ENCODE measurements at places on chromosomes 4 and X.

GRCh38 chrX:51798701-51799100 is 55.5 kb downstream of the GSPT2 start:
- no peak for DNase-seq

DNA sequence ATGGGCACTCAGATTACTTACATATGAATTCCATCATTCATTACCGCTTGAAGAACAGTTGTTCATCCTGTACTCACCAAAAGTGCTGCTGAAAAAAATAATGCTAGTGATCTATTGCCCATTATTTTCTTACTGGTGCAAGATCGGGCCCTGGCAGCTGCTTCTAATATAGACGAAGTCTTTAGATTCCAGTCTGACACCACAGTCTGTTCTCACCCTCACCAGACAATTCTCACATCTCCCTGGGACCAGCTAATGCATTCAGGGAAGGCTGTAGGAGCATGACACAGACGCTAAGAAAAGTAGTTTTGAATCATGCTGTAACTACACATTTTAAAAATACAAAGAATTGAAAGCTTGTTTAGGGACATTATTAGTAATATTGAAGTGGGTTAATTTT is 13.8 kb downstream of the GEMIN8 start:
- DNase-seq, result no peak

GRCh38 chr4:155600244-155600643 is 66.4 kb upstream of the GUCY1A1 start:
- DNase-seq, result no peak

DNA sequence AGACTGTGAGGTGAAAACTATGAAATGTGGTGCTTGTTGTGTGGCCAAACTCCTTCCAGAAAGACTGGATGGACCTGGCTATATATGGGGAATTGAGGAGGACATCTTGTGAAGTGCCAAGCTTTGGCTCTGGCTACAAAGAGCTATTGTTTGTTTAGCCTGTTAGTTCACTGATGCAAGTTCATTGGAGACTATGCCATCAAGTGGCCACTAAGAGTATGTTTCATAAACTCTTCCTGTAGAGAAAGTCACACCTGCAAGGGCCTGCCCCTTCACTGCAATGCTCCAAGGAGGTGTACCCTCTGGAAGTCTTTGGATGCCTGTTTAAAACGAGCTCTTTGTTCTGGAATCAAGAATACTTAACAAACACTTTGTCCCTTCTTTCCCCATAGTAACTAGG is 382.0 kb downstream of the GABRG1 start:
- no peak for DNase-seq

- DNase-seq, result no peak
These were observed 12.7 kb downstream of the STEEP1 start for GRCh38 chrX:119552508-119552907.

- no peak for DNase-seq
These were observed 252.6 kb upstream of the ETNPPL start for GRCh38 chr4:109015413-109015810.

- DNase-seq, result no peak
These were observed 382.0 kb upstream of the TRAM1L1 start for GRCh38 chr4:117467404-117467803.

- DNase-seq, result no peak
These were observed 26.9 kb downstream of the GK2 start for GRCh38 chr4:79381161-79381560.

DNA sequence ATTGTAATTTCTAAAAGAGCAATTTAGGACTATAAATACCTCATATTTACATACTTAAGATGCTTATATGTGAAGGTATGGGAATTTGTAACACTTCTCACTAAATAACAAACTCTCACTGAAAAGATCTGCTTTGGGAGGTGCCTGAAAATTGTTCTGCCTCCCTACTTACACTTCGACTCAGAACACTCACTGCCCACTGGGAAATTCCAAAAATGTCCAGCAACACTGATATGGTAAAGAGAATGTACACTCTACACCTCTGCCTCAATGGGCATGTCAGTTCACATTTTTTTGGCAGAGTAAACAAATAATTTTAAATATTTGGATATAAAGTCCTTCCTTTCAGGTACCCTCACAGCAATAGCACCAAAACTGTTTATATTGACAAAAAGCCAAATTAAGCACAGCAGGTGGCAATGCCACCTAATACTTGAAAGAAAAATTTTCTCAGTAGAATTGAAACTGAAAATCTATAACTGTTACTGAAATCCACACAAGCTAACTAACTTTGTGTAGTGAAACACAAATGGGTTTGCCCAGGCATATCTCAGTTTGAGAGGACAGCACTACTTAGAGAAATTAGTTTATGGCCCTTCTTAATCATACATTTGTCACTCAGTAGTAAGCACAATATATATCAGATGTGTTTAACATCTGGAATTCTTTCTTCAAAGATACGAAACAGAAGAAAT is 67.1 kb downstream of the PRDM5 start:
- DNase-seq, result no peak

DNA sequence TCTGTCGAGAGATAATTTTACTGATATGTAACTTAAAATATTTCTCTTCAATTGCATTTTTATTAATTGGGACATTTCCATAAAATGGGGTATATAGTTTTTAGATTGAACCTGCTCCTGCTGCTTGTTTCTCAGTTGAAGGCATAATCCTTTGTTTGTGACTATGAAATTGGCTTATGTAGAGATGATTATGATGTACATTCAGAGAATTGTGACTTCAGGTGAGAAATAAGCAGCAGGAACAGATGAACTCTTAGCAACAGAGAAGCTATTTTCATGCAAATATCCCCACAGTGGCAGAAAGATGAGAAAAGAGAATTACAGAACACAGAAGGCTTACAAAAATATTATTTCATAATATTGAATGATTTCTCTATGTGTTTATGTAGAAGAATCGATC is 1499.5 kb upstream of the ADGRL3 start:
- no peak for DNase-seq

- DNase-seq, result no peak
These were observed 3.5 kb downstream of the HUWE1 start for GRCh38 chrX:53682885-53683555.

DNA sequence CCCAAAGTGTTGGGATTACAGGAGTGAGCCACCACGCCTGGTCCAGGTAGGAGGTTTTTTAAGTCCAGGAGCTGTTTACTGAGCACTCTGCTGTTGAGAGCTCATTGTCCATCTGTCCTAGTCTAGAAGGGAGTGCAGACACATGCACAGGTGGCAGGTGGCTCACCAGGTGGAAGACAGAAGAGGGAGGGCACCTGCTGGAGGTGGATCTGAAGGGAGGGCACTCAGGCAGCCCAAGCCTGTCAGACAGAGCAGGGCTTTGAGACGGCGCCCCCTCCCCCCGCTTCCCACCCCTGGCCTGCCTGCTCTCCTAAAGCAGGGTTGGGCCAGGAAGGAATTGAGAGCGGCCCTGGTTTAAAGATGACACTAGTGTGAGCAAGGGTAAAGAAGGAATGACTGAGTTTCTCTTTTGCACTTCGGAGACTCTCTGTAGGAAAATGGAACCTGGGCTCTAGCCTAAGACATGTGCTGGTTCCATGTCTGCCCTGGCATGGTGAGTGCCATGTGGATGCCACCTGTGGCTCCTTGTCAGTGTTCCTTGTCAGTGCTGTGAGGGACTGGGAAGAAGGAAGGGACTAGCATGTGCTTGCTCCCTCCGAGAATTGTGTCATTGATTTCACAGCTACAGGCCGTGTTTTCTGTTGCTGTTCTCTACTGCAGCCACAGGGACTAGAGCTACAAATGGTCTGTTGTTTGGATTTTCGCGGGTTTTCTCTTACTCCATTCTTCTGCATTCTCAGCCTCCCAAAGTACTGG is 108.6 kb downstream of the TNIP2 start:
- no peak for DNase-seq

DNA sequence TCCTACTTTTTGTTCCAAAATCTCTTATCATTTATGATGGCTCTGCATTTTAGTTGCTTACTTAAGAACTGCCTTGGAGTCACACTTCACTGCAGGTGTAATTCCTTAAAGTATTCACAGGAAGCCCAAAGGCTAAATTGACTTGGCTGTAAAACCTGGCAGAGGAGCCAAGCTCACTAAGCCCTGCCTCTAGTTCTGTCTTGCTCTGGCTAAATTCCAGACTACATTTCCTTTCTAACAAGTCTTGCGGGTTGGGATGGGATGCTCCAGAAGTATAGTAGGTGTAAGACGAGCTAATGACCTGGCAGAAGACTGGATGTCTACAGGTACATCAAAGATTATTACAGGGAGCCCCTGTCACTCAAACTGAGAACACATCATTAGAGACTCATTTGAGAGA is 924.0 kb upstream of the INTU start:
- no peak for DNase-seq

DNA sequence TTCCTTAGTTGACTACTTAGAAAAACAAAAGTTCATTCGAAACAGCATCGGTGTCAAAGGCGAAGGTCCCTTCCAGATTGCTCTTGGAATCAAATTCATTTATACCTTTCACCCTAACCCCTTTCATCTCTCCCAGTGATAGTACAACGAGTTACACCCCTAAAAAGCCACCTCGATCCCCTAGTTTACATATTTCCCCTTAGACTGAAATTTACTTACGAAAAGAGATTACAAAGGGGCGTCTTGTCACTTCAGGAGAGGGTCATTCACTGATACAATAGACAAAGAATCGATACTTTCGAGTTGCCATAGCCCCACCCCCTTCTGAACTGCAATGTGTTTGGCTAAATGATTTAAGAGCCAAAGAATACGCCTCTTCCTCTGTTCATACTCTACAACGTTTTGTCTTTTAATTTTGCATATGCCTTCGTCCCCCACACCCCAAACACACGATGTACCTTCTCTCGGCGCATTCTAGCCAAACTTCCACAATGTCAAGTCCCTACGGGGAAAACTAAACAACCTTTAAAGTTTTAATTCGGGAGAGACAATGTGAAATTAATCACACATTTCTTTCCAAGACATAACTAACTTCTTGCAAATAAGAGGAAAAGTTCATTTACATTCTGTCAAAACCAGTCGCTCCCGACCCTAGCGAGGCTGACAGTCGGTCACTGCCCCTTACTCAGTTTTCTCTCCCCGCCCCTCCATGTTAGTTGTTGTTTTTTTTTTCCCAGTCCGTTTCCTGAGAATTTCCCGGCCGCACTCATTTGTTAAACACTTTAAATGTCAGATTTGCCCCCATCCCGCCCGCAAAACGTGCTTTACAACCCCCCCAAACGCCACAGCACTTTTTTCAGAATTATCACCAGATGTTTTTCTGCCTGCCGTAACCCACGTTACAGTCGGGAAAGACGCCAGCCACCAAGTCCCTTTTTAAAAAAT is 88.6 kb downstream of the HPRT1 start:
- no peak for DNase-seq

DNA sequence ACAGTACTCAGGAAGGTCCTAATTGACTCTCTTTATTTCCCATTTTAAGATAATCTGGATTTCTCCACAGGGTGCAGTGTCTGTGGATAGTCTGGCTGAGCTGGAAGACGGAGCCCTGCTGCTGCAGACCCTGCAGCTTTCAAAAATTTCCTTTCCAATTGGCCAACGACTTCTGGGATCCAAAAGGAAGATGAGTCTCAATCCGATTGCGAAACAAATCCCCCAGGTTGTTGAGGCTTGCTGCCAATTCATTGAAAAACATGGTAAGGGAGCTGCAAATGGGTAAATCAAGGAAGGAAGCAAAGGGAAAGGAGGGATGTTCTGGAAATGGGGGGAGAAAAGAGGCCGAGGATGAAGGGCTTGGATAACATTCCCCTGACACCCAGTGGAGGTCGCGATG is 26.0 kb downstream of the ARHGAP36 start:
- no peak for DNase-seq

- no peak for DNase-seq
These were observed 13.8 kb downstream of the CCDC22 start for GRCh38 chrX:49249071-49249470.

GRCh38 chrX:41337140-41337539 is 3.2 kb downstream of the DDX3X start:
- DNase-seq, result no peak

DNA sequence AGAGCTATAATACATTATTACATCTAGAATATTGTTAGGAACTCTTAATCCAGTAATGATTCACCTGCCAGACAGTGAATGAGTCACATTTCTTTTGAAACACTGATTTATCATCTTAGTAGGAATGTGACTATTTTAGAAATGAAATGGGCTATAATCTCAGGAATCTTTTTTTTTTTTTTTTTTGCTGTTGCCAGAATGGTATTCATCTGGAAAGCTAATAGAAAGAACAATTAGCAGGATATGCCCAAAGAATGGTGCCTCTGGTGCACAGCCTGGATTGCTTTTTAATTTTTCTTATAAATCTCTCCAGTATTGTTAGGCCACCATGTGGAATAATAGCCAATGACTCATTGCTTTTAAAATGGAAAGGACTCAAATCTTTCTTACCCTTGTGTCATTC is 181.1 kb upstream of the SMIM31 start:
- DNase-seq, result no peak

GRCh38 chrX:72526534-72527508 is 45.8 kb downstream of the HDAC8 start:
- DNase-seq, result no peak

GRCh38 chr4:4901877-4902276 is 42.4 kb downstream of the MSX1 start:
- no peak for DNase-seq

- DNase-seq, result no peak
These were observed 37.3 kb upstream of the MYOZ2 start for GRCh38 chr4:119098306-119098705.

DNA sequence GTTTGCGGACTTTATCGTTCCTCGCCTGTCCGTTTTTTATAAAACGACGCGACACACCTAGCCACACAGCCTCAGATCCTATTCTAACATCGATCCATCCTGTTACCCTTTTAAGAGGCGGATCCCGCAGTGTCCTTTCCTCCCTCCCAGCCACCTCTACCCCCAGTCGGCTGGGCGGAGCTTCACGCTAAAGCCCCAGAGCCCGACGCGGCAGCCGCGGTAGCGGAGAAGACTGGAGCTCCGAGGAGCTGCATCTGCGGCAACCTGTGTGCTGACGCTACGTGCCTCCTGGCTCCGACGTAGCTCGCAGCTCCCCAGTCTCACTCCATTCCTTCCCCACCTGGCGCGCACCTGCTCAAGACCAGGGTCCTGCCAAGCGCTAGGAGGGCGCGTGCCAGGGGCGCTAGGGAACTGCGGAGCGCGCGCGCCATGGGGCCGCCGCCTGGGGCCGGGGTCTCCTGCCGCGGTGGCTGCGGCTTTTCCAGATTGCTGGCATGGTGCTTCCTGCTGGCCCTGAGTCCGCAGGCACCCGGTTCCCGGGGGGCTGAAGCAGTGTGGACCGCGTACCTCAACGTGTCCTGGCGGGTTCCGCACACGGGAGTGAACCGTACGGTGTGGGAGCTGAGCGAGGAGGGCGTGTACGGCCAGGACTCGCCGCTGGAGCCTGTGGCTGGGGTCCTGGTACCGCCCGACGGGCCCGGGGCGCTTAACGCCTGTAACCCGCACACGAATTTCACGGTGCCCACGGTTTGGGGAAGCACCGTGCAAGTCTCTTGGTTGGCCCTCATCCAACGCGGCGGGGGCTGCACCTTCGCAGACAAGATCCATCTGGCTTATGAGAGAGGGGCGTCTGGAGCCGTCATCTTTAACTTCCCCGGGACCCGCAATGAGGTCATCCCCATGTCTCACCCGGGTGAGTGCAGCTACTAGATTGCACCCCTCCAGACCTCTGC is at the start of gene RNF128:
RNF128 (plus strand) TSS at position 217 of the 953 bp plus-strand sequence; CDS start at position 430, 213 bp downstream.
- DNase-seq, result no peak

All from activated CD8-positive, alpha-beta memory T cell treated with anti-CD3 and anti-CD28 coated beads for 4 hours (primary cell).